ENCODE measurements at places on chromosomes 16 and 17.

DNA sequence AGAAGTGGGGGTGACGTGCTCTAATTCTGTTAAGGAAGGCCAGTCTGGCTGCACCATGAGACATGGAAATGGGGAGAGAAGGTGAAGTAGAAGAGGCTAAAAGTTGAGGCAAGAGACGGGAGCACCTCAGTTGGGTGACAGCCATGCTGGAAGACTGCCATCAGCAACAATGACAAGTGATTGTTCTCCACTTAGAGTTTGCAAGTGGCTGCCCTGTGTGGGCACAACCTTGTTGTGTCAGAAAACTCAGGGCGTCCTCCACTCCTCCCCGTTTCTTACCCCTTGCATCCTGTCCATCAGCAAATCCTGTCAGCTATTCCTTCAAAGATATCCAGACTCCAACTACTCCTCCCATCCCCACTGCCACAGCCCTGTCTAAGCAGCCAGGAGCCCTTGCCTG lies 17.6 kb downstream of the CES1 start:
- no peak for DNase-seq

DNA sequence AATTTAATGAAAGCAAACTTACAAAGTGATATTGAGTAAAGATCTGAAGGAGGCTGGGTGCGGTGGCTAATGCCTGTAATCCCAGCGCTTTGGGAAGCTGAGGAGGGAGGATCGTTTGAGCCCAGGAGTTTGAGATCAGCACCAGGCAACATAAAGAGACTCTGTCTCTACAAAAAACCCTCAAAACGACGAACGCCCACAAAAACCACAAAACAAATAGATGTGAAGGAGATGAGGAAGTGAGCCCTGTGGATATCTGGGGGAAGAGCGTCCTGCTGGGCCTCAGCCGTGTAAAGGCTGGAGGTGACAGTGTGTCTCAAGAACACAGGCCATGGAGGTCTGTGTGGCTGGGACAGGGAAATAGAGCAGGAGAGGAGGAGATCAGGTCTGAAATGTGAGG lies 68.8 kb downstream of the ITFG1 start:
- no peak for DNase-seq

DNA sequence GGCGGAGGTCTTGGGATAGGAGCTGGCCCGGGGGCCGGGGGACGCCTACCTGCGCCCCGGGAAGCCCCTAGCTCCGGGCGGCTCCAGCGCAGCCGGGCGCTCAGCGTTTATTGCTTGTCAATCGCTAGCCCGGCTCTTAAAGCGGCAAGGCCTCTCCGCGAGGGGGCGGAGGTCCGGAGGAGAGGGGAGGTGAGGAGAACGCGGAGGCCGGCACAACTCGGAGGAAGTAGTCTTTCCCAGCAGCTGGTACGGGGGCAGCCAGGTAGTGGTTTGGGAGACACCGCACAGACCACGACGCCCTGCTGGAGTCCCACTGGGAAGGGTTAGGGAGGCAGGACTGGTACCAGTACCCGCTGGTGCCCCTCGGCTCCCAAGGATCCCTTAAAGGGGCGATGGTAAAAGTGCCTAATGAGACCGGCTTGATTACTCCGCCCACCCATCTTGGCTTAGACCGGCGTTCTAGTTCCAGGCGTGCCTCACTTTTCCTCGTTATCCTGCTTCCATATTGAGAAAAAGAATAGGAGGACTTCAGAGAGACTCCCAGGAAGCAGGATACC lies at the start of gene MPP2:
TSS of gene MPP2 (minus strand) at position 112 of the 557 bp plus-strand sequence. CDS start 3,076 bp downstream, outside the sequence.
- no peak for DNase-seq

DNA sequence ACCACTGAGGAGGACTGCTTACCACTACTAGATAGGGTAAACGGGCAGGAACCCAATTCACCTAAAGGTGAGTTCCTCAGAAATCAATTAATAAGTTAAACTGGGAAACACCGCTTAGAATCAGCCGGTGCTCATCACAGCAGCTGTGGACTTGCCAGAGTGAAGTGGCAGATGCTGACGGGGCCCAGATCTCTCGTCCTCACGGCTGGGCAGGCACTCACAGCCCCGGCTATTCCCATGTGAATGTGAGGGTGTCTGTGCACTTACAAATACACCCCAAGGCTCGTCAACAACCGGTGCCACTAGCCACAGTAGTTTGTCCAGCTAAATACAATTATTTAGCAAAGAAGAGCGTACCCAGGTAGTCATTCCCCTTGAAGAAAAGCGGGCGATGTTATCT lies 29.7 kb downstream of the MBTPS1 start:
- no peak for DNase-seq

DNA sequence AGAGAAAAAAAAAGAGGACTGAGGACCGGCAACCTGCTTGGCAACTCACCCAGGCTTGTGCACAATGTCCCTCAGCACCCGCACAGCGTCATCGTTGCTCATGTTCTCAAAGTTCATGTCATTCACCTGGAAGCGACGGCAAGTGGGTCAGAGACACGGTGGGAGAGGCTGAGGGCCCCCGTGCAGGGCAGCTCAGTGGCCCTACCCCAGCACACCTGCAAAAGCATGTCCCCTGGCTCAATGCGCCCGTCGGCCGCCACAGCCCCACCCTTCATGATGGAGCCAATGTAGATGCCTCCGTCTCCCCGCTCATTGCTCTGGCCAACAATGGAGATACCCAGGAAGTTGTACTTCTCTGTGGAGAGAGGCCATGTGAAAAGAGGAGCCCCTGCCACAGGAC lies 5.4 kb downstream of the DVL2 start:
- DNase-seq: no peak

DNA sequence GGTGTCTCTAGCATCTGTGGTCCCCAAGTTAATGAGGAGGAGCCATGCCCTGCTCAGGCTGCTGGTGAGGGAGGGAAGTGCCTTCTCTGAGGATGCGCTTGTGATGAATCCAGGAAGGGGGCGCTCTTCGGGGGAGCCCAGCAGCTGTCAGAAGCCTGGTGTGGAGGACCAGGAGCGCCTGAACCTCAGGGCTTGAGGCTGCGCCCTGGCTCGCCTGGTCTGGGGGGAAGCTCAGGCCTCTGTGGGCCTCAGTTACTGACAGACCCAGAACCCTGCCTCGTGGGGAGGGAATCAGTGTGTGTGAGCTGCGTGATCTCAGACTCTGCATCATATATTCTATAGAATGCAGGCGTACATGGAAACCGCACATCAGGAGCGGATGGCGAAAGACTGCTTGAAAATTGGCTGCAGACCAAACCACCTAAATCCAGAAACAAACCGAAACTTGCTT lies 126.1 kb downstream of the SEC14L1 start:
- DNase-seq: no peak

DNA sequence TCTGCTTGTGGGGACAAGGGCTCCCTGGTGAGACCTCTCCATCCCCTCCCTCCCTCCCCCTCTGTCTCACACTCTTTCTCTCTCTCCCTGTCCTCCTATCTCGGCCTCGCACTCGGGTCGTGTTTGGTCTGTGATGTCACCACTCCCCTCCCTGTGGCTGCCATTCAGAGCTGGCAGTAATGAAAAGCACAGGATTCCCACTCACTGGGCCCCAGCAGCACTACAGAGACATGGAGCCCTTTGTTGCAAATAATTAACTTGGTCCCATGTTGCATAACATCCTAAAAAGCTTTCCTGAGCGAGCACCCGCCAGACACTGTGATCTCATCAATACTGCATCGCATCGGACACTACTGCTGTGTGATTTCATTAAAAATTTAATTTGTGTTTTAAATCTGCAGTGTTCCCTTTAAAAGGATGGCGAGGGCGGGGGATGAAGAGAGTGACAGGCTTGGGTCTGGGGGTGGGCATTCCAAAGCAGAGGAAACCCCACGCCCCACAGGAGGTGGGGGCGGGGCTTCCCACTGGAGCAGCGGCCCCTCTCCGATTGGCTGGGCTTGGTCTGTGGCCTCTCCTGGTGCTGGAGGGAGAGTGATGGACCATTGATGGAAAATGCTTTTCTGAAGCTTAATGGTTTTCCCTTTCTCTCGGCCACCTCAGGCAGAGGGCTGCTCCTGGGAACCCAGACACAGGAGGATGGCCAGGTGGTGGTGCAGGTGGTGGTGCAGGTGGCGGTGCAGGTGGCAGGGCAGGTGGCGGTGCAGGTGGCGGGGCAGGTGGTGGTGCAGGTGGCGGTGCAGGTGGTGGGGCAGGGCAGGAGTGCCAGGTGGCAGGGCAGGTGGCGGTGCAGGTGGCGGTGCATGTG lies 15.3 kb upstream of the NPTX1 start:
- DNase-seq: no peak

GRCh38 chr17:79280866-79281572 lies 206.4 kb downstream of the ENGASE start:
- no peak for DNase-seq

DNA sequence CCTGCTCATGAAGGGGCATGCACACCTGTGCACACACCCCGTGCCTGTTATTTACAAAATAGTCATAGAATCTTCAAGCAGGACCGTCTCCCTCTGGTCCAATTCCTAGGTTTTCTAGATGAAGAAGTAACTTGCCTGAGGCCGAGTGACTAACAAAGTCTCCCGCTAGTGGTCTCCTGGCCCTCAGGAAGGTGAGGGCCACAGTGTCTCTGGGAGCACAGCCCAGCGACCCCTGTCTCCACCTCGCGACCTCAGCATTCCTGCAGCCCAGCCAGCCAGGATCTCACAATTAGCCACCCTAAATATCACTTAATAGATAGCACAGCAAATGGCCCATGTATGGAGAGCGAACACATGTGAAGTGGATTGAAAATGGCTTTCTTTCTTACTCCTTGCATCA lies 30.5 kb upstream of the CACNG1 start:
- no peak for DNase-seq

GRCh38 chr17:51263006-51263405 lies 2.7 kb downstream of the UTP18 start:
- no peak for DNase-seq

DNA sequence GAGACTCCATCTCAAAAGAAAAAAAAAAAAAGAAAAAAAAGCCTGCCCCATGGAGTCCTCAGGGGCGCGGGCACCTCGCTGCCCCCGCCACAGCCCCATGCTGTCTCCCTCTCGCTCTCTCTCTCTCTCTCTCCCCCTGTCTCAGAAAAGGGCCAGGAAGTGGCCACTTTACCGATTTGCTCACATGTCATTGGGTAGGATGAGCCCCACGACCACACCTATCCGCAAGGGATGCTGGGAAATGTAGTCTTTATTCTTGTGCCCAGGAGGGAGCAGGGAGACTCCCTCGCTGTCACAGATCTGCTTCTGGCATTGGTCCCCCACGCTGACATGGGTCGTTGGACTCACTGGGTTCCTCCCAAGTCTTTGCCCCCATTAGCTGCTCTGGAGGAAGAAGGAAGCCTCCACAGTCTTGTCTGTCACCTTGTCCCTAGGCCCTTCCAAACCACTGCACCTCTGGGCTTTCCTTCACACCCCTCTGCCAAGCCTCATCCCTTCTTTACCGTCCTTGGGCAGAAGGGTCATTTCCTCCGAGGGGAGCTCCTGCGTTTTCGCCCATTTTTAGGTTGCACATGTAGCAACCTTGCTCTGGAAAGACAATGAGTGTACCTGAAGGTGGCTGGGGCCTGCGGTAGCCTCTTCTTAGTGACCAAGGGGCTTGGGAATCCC lies 6.9 kb upstream of the GJD3 start:
- no peak for DNase-seq

- no peak for DNase-seq
These were observed 9.2 kb downstream of the CDIP1 start for GRCh38 chr16:4529085-4530060.

GRCh38 chr16:67034487-67034886 lies 5.5 kb downstream of the CBFB start:
- no peak for DNase-seq

DNA sequence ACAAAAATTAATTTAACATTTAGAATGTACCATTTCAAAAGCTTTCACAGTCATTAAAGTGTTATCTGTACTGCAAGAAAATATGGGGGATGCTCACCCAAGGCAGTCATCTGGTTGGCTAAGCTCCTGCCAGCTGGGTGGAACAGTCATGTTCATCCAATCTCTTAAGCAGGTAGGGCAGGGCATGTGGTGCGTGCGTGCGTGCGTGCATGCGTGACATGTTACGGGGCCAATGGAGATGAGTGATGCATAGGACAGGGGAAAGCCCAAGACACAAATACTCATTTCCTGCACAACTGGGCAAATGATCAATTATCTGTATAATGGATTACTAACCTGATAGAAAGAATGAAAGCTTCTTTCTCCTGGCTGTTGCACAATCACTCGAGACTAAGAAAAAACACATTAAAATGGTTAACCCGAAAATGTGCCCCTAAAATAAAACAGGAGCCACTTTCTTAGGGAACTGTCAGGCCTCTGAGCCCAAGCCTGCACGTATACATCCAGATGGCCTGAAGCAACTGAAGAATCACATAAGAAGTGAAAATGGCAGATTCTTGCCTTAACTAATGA lies 104.4 kb downstream of the MYO1D start:
- no peak for DNase-seq

GRCh38 chr17:39794249-39794970 lies 56.7 kb downstream of the GRB7 start:
- DNase-seq: no peak

- no peak for DNase-seq
These were observed 131.7 kb downstream of the SHISA6 start for GRCh38 chr17:11372692-11373091.

DNA sequence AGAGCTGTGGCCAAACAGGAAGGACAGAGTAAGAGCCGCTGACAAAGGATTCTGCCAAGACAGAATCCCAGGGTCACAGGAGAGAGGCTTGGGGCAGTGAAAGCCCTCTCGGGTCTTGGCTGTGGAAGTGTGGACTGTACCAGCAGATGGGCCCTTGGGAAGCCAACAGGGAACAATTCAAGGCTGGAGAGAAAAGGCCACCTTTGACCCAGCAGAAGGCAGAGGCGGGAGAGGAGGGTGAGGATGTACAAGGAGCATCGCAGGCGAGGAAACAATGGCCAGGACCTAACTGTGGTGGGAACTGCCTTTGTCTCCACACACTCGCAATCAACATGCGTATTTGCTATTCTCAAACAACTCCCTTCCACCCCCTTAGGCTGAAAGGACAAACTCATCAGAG lies 15.7 kb downstream of the CARHSP1 start:
- no peak for DNase-seq

DNA sequence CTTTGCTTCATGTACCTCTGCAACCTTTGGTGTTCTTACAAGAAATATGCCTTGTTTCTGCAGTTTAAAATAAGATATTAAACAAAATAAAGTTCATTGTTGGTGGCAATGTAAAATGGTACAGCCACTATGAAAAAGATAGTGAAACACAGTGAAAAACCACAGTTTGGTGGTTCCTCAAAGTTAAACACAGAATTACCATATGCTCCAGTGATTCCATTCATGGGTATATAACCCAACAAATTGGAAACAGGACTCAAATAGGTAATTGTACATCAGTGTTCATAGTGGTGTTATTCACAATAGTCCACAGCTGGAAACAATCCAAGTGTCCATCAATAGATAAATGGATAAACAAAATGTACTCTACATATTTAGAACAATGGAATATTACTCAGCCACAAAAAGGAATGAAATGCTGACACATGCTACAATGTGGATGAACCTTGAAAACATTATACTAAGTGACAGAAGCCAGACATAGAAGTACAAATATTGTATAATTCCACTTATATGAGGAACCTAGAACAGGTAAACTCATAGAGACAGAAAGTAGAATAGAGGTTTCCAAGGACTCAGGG lies 49.2 kb downstream of the CUEDC1 start:
- no peak for DNase-seq

Measured in stimulated activated CD8-positive, alpha-beta memory T cell treated with anti-CD3 and anti-CD28 coated beads, Interleukin-12 subunit alpha, Interleukin-12 subunit beta, amount 100 ng/mL, for 1 hour (primary cell).